ENCODE measurements at places on chromosomes 16 and 17. TPM values are rescaled to one million over a fixed set of nuclear protein-coding genes. Genes with fewer than 3 reads are reported as not detected.

Gene CENPT
- polyA plus RNA-seq, result 2.1 TPM

Gene ARL6IP1
- 279 TPM for polyA plus RNA-seq

Gene DHX58
- 27.4 TPM for polyA plus RNA-seq

Gene MMP28
- 2.0 TPM for polyA plus RNA-seq

Gene ACOX1
- polyA plus RNA-seq, result 16.2 TPM

Gene WFIKKN2
- polyA plus RNA-seq, result not detected

Gene SP6
- polyA plus RNA-seq, result not detected

Gene SHCBP1
- 7.8 TPM for polyA plus RNA-seq

Gene LPO
- not detected for polyA plus RNA-seq

Gene TMC8
- polyA plus RNA-seq, result not detected

Gene RANBP10
- polyA plus RNA-seq, result 1.0 TPM

Gene NPIPA7
- polyA plus RNA-seq, result 5.9 TPM

Gene NACA2
- 0.53 TPM for polyA plus RNA-seq

Gene PRSS8
- not detected for polyA plus RNA-seq

Gene ESRP2
- polyA plus RNA-seq, result not detected

Gene METTL2A
- polyA plus RNA-seq, result 16.1 TPM

Gene RPAIN
- polyA plus RNA-seq, result 103 TPM

Gene KRTAP9-8
- polyA plus RNA-seq, result not detected

Gene METTL23
- 58.5 TPM for polyA plus RNA-seq

Gene KCTD19
- polyA plus RNA-seq, result not detected

Gene PIPOX
- polyA plus RNA-seq, result 5.3 TPM

Gene RTN4RL1
- 2.0 TPM for polyA plus RNA-seq

Gene NLRC3
- 0.73 TPM for polyA plus RNA-seq

Gene SCIMP
- polyA plus RNA-seq, result not detected

Gene ENGASE
- 0.35 TPM for polyA plus RNA-seq

Gene RPL38
- polyA plus RNA-seq, result 1,171 TPM

Gene PYDC1
- polyA plus RNA-seq, result 0.94 TPM

Gene HCRT
- polyA plus RNA-seq, result not detected

Gene CNGB1
- not detected for polyA plus RNA-seq
